ENCODE measurements at places on chromosomes 16 and 17. TPM values are rescaled to one million over a fixed set of nuclear protein-coding genes. Genes with fewer than 3 reads are reported as not detected.

The PPP1R27 gene
- not detected for total RNA-seq

DNA sequence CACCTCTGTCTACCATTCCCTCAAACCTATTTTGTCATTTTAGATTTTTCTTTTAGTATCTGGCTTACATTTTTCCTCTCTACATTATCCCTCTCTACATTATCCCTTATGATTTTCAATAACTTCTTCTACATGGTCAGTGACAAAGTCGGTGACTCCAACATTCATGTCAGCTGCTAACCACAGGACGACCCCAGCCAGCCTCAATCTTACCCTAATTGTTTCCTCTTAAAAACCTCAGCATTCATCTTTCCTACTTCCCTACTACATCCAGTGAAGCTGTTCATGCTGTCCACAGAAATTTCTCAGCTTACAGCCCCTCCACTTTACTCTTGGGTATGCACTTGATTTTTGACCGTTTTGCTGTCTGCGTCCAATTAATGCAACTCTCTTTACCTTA, 8.3 kb downstream of the MYH10 start:
- no peak for DNase-seq

DNA sequence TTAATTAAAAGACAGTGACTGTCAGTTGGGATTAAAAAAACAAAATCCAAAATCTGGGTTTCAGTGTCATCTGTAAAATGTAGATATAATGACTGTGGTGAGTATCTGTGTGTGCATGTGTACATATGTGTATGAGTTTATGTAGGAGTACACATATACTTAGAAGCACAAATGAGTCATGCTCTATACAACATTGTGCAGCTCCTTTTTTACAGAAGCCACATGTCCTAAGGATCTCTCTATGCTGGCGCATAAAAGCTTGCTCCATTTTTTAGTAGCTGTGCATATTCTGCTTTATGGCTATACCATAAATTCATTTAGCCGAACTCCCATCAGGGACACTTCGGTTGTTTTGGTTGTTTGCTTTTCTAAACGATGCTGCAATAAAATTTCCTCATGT, 125.2 kb upstream of the EEF2KMT start:
- DNase-seq, result no peak

DNA sequence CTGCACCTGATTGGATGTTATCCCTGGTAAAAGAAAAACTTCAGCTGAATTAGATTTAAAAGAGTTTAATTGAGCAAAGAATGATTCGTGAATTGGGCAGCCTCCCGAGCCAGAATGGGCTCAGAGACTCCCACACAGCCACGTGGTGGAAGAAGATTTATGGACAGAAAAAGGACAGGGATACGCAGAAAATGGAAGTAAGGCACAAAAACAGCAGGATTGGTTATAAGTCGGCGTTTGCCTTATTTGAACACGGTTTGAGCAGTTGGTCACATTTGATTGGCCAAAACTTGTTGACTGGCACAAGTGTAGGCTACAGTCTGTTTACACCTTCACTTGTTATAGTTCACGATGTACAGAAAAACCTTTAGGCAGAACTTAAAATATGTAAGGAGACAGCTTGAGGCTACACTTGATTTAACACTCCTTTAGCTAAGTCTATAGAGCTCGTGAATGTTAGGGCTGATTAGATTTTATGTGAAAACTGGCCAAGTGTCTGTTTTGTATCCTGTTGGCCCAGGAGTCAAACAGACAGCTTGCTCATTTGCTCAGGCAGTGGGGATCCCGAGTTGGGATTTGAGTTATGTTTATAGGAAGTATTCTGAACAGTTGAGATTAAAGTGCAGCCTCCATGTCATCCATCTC, 119.5 kb upstream of the SHISA6 start:
- DNase-seq, result no peak

DNA sequence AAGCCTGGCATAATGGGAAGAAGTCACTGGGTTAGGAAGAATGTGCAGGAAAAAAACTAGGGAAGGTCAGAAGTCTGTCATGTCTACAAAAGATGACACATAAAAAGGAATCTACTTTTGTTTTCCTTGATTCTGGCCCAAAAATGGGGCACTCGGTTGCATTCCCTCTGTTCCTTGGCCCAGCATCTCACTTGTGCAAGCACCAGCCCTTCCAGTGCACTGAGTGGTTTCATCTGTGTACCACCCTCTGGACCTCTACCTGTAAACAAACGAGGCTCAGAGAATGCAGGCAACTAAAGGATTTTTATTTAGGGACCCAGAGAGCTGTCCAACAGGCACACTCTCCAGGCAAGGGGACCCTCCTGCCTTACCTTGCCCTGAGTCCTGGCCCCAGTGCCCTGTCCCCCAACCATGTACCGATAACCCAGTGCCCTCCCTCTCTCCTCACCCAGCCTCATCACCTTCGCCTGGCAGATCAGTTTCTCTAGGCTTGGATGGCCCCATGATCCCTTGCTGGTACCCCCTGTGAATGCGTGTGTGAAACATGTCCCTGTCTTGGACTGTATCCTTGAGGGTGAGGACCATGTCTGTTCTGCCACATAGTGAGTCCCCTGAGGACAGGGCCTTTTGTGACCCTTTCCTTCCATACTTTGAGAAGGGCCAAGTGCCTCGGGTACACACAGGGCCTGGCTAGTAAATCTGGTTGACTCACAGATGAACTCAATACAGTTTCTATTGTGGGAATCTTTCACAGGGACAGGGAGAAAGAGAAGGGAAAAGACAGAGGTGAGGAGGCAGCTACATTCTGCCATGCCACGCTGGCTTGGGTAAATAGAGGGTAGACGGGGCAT, 13.3 kb downstream of the NXPH3 start:
- no peak for DNase-seq

DNA sequence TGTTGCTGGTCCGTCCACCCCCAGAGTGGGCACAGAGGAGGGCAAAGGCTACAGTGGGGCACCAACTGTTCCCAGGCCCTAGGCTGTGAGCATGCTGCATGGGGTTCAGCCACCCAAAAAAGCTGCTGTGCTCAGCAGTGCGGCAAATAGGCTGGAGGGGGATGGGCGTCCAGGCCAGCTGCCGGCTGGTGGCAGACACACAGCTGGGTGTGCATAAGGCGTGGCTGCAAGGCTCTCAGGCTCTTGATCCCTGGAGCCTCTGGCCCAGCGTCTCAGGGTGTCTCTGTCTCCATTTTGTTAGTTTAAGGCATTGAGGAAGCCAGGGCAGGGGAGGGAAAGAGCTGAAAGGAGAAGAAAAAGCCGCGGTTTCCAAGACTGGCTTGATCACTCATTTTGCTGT, 8.8 kb downstream of the RPL19 start:
- DNase-seq, result no peak
